NAMALWA (cell line): ENCODE measurements at places on chromosomes 3 and 15.

- DNase-seq = no peak
These were observed 202.5 kb downstream of the LSAMP start for GRCh38 chr3:116242825-116243224.

DNA sequence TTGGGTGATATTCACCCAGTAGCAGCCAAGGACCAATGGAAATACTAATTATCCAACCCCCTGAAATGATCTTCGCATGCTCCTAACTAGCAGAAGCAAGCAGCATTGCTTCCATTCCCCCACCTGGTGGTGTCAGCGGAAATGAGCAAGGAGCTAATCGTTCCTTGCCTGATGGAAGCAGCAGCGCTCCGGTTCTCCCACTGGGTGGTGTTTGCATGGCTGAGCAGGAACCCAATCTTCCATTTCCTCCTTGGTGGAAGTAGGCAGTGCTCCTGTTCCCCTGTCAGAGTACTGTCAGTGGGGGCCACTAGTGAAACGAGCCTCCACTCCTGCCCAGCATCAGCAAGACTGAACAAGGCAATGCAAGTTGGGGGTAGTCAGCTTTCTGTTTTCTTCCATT, 311.5 kb downstream of the CACNA2D3 start:
- DNase-seq = no peak

GRCh38 chr15:89455535-89455934, 40.8 kb downstream of the RHCG start:
- no peak for DNase-seq

- DNase-seq = peak; percentile 25
These were observed 1.9 kb downstream of the CHST2 start for GRCh38 chr3:143121241-143122088.

DNA sequence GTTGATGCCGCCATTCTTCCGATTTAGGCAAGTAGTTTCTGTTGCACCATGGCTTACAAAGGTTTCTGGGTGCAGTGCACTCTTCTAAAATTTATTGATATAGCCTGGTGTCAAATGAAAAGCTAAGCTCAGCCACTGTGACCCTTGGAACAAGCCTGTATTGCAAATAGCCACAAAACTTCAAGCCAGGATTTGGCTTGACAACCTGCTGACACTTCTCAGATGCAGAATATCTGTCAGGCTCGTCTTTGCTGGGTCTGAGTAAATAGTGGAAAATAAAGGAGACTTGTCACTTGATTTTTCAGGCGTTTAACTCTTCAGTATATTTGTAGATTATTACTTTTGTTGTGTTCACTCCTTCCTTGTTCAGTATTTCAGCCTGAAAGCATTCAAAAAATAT, 871.8 kb downstream of the OTOL1 start:
- no peak for DNase-seq

DNA sequence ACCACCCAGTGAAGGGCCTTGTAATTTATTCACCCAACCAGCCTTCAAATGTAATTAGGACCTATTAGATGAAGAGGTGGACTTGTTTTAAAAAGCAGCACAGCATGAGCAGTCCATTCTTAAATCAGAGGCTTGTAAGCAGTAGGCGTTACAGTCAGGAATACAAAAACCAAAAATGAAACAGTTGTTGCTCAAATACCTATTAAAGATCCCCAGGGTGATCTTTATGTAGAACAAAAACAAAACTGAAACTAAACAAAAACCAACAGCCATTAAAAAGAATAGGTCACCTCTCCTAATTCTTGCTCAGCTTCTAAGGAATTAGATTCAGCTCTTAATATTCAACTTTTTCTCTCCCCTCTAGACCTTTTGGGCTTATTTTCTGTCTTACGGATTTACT, 104.9 kb upstream of the ST8SIA2 start:
- DNase-seq = no peak

- no peak for DNase-seq
These were observed 40.6 kb upstream of the ADAMTS9 start for GRCh38 chr3:64728428-64728827.

DNA sequence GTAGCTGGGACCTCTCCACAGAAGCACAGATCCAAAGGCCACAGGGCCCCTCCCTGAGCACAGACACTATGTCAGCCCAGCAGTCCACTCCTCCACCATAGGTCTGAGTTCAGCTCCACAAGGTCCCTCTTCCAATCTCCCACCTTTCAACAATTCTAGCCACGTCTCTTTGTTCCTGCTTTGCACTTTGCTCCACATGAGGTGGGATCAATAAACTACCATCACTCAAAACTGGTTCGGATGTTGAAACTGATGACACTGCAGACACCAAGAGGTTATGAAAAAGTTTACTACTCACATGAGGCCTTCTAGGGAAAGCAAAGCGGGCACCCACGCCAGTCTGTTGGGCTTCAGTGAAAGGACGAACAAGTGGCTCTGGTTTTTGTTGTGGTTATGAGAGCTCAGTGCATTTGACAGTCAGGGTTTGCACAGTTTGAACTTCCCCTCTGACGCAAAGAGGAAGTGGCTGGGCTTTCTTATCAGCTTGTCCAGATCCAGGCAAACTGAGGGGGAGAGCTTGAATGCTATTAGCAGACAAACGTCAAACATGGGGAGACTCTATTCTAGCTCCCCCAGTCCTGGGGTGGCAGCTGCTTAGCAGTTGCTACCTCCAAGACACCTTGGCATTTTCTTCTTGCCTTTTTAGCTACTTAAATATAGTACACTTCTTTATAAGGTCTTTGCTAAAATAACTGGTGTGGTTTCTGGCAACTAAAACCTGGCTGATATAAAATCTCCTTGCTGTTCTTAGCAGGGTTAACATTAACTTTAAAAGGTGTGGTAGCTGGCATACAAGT, 37.8 kb downstream of the ZNF445 start:
- peak; percentile 49 for DNase-seq

GRCh38 chr15:44066211-44066827, 128.8 kb downstream of the FRMD5 start:
- DNase-seq = peak; percentile 88

DNA sequence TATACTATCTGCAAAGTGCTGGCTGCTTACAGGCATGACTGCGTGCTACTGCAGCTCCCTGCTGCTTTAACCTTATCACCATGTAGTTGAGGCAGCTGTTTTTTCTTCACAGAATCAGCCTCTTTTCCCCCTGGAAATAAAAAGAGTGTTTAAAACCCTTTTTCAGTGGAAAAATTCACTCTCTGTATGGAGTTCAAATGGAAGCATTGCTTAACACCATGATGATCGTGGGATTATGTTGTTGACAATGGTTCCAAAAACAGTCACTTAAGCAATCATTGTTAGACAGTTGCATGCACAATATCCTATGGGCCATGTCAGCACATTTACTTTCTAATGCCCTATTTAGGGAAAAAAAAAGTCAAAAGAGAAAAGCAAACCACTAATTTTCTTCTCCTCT, 536.4 kb downstream of the UNC13C start:
- no peak for DNase-seq

DNA sequence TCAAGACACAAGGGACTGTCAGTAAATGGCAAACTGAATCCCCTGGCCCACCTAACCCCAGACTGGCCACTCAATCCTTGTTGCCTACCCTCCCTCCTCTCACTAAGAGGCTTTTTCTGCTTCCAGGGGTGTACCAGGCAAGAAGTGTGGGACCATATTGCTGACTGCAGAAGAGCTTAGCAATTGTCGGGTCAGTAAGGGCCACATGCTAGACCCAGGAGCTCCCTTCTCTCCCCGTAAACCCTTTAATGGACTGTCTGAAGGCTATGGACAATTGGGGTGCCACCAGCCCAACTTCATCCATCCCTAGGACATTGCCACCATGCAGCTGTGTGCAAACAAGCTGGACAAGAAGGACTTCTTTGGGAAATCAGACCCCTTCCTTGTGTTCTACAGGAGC, 8.8 kb downstream of the CPNE9 start:
- no peak for DNase-seq

DNA sequence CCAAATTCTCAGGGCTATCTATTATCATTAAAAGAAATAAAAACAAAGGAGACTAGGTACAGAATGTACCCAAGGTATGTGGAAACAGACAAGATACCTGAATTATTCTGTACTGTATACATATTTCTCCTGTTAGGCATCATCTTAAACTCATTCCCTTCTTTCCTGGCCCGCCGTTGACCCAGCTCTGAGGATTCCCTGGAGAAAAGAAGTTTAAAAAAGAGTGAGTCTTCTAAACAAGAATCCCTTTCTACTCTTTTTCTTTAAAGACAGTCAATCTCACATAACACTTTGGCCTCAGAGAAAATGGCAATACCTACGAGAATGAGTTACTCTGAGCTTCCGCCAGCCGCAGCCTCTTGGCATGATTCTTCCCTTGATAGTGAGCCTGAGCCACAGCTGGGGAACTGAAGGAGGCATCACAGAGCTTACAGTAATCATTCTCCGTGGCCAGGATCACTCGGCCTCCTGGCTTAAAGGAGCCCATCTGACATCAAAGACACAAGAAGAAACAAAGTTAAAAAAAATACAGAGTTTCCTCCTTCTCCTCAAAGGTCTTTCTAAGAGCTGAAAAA, 44.2 kb downstream of the ZMAT3 start:
- DNase-seq = no peak

GRCh38 chr3:156997351-156997750, 162.6 kb downstream of the CCNL1 start:
- no peak for DNase-seq

- no peak for DNase-seq
These were observed 315.4 kb downstream of the LPP start for GRCh38 chr3:188469228-188469885.

DNA sequence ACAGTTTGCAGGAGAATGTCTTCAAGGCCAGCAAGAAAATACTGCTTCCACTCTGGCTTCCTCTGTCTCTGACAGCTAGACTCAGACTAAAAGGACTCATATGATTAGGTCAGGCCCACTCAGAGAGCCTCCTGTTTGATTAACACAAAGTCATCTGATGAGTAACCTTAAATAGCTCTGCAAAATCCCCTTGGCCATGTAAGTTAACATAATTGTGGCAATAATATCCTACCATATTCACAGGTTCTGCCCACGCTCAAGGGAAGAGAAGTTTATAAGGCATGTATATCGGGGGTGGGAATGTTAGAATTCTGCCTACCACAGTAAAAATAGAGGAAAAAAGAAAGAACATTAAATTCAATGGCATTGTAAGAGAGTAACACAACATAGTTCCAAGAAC, 20.6 kb upstream of the HHATL start:
- no peak for DNase-seq

- DNase-seq = no peak
These were observed 70.4 kb downstream of the LSM3 start for GRCh38 chr3:14248849-14249523.

GRCh38 chr3:136093771-136094170, 102.4 kb downstream of the MSL2 start:
- DNase-seq = no peak

- no peak for DNase-seq
These were observed 8.6 kb upstream of the PPM1L start for GRCh38 chr3:160747422-160747821.

GRCh38 chr15:69316291-69316690, 17.6 kb downstream of the PAQR5 start:
- no peak for DNase-seq

- no peak for DNase-seq
These were observed 120.1 kb downstream of the LIPC start for GRCh38 chr15:58551764-58552504.

GRCh38 chr15:68442903-68443302, 10.9 kb upstream of the ITGA11 start:
- no peak for DNase-seq

DNA sequence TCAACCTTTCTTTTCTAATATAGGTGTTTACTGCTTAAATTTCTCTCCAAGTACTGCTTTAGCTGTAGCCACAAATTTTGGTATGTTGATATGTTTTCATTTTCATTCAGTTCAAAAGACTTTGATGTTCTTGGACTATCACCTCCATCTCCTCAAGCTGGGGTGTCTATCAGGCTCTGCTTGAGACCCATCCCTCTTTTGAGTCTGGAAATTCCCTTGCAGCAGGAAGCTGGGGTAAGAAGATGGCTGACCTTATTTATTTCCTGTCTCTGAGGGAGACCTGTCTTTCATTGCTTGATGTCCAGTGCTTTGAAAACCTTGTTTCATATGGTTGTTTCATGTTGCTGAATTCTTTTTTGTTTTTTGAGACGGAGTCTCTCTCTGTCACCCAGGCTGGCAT, 60.5 kb upstream of the ADPGK start:
- no peak for DNase-seq

DNA sequence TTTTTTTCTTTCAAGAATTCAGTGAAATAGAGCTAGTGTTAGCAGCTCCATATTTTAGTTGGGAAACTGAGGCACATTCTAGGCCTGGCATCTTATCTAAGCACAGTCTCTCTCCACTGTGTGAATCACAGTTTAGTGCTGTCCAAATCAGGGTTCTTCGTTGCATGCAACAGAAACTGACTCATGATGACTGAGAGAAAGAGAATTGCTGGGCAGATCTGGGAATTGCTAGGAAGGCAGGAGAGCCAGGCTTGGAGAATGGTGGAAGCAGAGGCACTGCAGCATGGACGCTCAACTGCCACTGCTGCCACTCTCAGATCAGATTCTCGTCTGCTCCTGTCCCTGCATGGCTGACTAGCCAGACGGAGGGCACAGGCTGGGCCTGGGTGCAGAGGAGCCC, 40.7 kb upstream of the CHST2 start:
- no peak for DNase-seq

- no peak for DNase-seq
These were observed 66.5 kb downstream of the CTNNB1 start for GRCh38 chr3:41265823-41266273.

GRCh38 chr3:172868582-172869200, 118.2 kb downstream of the ECT2 start:
- no peak for DNase-seq

DNA sequence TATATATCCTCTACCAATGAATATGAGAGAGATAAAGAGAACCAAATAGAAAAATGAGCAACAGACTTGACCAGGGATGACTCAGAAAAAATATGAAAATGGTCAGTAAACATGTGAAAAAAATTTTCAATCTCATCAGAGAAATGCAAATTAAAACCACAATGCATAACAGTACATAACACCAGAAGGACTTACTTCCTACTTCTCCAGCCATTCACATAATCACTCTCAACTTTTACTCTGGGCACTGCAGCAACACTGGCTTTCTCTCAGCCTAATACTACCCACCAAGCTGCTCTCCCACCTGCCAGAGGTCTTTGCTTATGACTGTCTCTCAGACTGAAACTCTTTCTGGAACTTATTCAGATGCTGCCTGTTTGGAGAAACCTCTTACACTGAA, 49.4 kb downstream of the DPH6 start:
- peak; percentile 70 for DNase-seq

GRCh38 chr3:132034097-132034485, 723 bp downstream of the CPNE4 start:
- DNase-seq = no peak

GRCh38 chr3:127544192-127544802, 46.2 kb downstream of the TPRA1 start:
- DNase-seq = peak; percentile 83
